ENCODE measurements at places on chromosomes 16 and 17.

DNA sequence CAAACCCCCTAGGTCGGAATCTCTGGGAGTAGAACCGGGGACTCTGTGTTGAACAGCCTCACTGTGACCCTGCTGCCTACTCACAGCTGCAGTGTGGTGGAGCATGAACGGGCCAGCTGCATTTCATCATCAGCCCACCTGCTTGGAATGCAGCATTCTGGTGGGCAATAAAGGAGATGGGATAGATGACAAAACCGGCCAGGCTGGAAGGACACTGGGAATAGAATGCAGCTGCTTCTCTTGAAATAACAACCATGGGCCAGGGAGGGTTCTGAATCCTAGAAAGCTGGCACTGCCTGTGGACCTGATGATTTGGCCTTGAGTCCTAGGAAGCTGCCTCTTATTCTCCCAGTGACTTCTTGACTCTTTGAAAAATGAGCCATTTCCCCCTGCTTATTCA is 23.5 kb downstream of the CFAP97D1 start:
- no peak for DNase-seq

DNA sequence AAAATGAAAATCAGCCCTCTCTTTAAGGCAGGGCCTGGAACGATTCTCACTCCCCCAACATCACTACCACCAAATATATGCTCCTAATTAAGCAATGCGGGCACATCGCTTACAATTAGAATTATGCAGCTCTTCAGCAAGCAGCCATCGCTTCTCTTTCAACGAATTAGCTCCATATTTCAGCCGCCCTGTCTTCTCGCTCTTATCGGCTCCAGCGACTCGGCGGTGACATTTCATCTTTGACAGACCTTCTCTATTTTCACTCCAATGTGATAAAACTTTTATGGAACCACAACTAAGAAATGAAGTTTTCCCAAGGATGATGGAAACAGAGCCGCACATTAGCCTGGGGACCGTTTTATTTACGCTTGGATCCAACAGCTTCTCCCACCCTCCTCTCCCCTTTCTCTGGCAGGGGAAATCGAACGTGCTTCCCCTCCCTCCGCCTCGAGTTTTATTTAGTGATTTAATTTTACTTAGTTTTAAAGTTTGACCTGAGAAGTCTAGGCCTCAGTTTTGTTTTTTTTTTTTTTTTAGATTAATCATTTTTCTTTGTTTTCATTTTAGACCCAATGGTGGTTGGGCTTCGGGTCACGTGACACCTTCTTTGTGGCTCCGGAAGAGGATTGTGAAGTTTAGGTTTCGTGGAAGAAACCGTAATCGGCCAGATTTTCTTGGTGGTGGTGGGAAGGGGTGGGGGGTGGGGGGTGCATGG is 3.1 kb upstream of the HOXB2 start:
- no peak for DNase-seq

DNA sequence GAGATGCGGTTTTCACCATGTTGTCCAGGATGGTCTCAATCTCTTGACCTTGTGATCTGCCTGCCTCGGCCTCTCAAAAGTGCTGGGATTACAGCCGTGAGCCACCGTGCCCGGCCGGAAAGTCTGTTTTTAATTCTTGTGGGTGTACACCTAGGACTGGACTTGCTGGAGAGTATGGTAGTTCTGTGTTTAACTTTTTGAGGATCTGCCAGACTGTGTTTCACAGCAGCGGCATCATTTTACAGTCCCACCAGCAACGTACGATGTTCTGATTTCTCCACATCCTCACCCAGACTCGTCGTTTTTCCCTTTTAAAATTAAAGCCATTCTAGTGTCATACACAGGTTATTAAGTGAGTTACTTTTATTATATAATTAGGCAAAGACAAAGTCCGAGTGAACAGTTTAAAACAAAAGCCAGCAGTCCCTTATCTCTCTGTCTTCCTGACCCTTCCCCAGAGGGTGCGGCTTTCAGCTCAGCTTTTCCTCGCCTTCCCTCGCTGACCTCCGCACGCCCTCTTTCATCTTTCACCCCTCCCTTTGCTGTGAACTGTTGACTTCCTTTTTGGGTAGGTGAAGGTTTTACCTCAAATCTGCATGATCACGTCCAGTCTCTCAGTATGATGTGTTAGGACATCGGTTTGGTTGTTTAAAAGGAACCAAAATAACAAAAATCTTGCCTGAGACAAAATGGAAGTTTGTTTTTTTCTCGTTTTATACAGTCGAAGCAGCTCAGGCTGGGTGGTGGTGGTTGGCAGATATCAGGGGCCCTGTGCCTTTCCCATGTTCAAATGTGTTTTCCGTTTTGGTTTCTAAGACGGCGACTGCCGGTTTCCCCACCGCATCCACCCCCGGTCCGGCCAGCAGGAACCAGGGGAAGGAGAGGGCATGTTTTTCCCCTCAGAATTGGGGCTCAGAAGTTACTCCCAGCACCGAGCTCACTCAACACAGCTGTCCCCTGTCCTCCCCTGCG is 18.0 kb downstream of the FAM234A start:
- no peak for DNase-seq

GRCh38 chr17:63029541-63029940 is 63.5 kb downstream of the TANC2 start:
- no peak for DNase-seq

- DNase-seq, result no peak
Measured at GRCh38 chr17:58570758-58571157, 56.3 kb upstream of the MTMR4 start.

DNA sequence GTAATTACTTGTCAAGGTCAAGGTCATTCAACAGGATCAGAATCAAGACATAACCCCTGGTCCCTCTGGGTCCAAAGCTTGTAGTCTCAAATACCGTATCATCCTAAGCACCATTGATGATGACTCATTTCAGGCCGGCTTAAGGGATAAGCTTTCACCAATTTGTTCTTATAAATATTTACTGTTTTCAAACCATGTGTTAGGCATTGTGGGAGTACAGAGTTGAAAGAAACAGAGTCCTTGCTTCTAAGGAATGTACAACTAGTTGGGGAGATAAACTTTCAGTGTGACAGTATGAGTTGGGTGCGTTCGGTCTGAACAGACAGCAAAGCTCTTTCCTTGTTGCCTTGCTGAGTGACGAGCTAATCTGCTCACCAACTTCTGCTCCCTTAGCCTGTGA is 183.5 kb upstream of the MAF start:
- DNase-seq, result no peak

DNA sequence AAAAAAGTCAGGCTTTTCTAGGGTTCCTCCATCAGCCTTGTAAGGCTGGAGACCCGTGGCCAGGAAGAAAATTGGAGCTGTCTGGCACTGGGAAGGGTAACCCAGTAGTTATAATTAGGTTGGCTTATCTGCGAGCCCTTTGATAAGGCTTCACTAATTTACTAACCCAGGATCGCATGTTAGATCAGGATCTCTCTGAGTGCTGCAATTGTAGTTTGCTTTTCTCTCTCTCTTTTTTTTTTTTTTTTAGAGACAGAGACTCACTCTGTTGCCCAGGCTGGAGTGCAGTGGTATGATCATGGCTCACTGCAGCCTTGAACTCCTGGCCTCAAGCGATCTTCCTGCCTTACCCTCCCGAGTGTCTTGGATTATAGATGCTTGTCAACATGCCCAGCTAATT is 17.0 kb downstream of the ABCC1 start:
- DNase-seq, result no peak

GRCh38 chr16:67530013-67530939 is 1.6 kb downstream of the RIPOR1 start:
- DNase-seq, result peak; percentile 78

DNA sequence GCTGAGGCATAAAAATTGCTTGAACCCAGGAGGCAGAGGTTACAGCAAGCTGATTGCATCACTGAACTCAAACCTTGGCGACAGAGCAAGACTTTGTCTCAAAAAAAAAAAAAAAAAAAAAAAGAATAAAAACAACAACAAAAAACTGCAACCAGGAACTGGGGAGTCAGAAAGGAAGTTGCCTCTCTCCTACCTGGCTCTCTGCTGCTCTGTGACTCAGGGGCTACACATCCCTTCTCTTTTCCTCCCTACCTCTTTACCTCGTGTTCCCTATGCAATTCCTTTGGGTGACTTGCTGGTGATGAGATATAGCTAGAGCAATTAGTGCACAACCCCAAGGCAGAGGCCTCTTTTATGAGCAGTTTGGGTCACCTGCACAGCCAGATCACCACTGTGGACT is 95.9 kb downstream of the ABCC1 start:
- no peak for DNase-seq

GRCh38 chr16:81201267-81201666 is 37.2 kb upstream of the BCO1 start:
- DNase-seq, result peak; percentile 27
